ENCODE measurements at places on chromosomes 7 and 10. TPM values are rescaled to one million over a fixed set of nuclear protein-coding genes. Genes with fewer than 3 reads are reported as not detected.

GRCh38 chr10:34732926-34733325 is 82.2 kb downstream of the PARD3 start:
- H3K27ac ChIP-seq: no peak overlapping the region
- H3K36me3 ChIP-seq: no peaks in the 10 kb centered on the region
- H3K4me1 ChIP-seq: peaks cover 6% of the 10 kb centered on the region
- H3K27me3 ChIP-seq: no peaks in the 10 kb centered on the region

GRCh38 chr10:102540023-102540422 is 36.3 kb downstream of the SUFU start:
- peaks cover 2% of the 10 kb centered on the region for H3K36me3 ChIP-seq
- DNase-seq: no peak
- no peaks in the 10 kb centered on the region for H3K27me3 ChIP-seq
- no peaks in the 10 kb centered on the region for H3K4me1 ChIP-seq
- no peak overlapping the region for H3K27ac ChIP-seq
- H3K4me3 ChIP-seq: no peak overlapping the region

The CPA2 gene
- polyA plus RNA-seq: 28.4 TPM

The TMEM236 gene
- 34.3 TPM for polyA plus RNA-seq

The ARHGEF35 gene
- polyA plus RNA-seq: 30.6 TPM

GRCh38 chr7:138538518-138538917 is 78.5 kb downstream of the TRIM24 start:
- H3K36me3 ChIP-seq: peaks cover 50% of the 10 kb centered on the region
- no peak for DNase-seq
- no peaks in the 10 kb centered on the region for H3K4me1 ChIP-seq
- H3K4me3 ChIP-seq: no peak overlapping the region
- H3K27ac ChIP-seq: no peak overlapping the region
- H3K27me3 ChIP-seq: no peaks in the 10 kb centered on the region

The SPAM1 gene
- polyA plus RNA-seq: 1.0 TPM

- H3K36me3 ChIP-seq: peaks cover 3% of the 10 kb centered on the region
- no peak overlapping the region for H3K4me3 ChIP-seq
- no peaks in the 10 kb centered on the region for H3K4me1 ChIP-seq
- no peaks in the 10 kb centered on the region for H3K27me3 ChIP-seq
Observed at GRCh38 chr7:107319724-107320228, 150.1 kb upstream of the GPR22 start.

- no peak for DNase-seq
- no peaks in the 10 kb centered on the region for H3K36me3 ChIP-seq
- no peaks in the 10 kb centered on the region for H3K27me3 ChIP-seq
- H3K4me3 ChIP-seq: no peak overlapping the region
- no peaks in the 10 kb centered on the region for H3K4me1 ChIP-seq
Observed at GRCh38 chr7:79282070-79282694, 171.3 kb downstream of the MAGI2 start.

DNA sequence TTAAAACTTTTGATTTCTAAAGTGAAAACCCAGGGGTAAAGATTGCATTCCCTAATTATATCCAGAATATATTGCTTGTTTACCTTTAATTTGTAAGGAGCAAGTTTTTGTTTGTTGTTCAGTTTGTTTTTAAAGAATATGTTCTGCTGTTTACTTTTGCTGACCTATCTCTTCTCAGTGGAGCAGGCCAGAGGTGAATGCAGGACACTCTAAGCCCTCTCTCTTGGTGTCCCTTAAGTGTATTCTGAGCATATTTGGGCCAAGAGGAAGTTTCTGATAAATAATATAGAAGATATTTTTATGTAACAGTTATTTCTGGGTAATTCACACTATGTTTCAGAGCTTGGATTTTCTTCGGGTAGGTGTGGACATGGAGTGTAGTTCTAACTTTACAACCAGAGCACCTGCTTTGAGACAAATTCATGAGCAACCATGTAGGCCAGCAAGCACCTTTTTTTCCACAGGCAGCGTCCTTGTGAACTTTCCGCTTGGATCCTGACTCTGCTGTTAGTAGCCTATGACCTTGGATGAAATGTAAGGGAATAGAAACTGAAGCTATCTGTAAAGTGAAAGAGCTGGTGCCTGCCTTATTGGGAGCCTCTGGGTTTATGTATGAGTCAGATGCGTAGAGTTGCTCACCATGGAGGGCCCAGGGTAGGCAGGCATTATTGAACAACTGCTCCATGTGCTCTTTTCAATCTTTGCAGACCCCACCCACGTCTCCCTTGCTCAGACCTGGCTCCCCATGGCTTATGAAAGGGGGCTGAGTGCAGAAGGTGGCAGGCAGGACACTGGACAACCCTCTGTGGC is 16.1 kb downstream of the OGDH start:
- peak; percentile 79 for DNase-seq
- no peaks in the 10 kb centered on the region for H3K27me3 ChIP-seq
- peaks cover 31% of the 10 kb centered on the region for H3K4me1 ChIP-seq
- H3K27ac ChIP-seq: peak overlapping the region; percentile 92
- no peak overlapping the region for H3K4me3 ChIP-seq
- peaks cover 28% of the 10 kb centered on the region for H3K36me3 ChIP-seq

The ZNF467 gene
- polyA plus RNA-seq: 6.0 TPM

DNA sequence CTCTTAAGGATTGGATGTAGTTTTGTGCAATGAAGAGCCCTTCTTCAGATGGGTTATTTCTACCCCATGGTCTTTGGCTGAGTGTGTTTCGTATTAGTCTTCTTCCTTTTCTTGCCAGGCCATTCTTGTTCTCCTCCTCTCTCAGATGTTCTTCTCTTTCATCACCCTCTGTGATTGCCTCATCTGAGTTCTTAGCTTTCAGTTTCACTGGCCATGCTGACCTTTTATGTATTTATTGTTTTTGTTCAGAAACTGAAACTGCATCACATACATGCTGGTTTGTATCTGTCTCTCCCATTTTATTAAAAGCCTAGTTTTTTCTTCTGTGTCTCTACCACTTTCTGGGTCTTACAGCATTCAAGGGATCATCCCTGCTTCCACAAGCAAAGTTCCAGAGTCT is 21.7 kb upstream of the PCGF5 start:
- H3K27me3 ChIP-seq: no peaks in the 10 kb centered on the region
- H3K36me3 ChIP-seq: no peaks in the 10 kb centered on the region
- peak overlapping the region; percentile 91 for H3K27ac ChIP-seq
- peak; percentile 90 for DNase-seq

- H3K36me3 ChIP-seq: no peaks in the 10 kb centered on the region
- H3K4me3 ChIP-seq: no peak overlapping the region
- DNase-seq: no peak
- H3K4me1 ChIP-seq: no peaks in the 10 kb centered on the region
- no peak overlapping the region for H3K27ac ChIP-seq
Observed at GRCh38 chr7:148630078-148630477, 39.5 kb downstream of the C7orf33 start.

DNA sequence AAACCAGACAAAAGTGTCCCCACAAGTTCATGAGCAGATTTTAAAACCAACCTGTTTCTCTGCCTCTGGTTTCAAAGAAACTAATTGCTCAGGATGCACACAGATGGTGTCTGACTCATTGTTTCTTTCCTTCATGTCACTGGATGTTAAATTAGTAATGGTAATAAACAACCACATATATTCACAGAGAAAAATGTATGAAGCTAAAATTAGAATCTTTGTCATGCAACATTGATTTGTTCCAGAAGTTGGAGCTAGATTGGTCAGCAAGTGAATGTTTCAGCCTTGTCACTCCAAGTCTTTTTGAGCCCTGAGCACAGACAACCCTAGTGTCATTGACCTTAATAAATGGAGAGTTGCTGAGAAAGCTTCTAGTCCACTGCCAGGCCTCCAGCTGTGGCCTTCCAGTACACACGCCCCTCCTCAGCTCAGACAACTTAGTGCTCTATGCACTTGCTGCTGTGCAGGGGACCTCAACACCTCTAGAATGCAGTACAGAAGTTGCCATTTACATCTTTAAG is 175.9 kb downstream of the CCDC71L start:
- no peak overlapping the region for H3K4me3 ChIP-seq
- peak overlapping the region; percentile 69 for H3K27ac ChIP-seq
- peaks cover 10% of the 10 kb centered on the region for H3K4me1 ChIP-seq

The LIPM gene
- 0.04 TPM for polyA plus RNA-seq

The CLCN1 gene
- 1.6 TPM for polyA plus RNA-seq

The SPDYE2 gene
- polyA plus RNA-seq: 3.2 TPM

- DNase-seq: no peak
- H3K27me3 ChIP-seq: no peaks in the 10 kb centered on the region
- H3K4me1 ChIP-seq: no peaks in the 10 kb centered on the region
- no peak overlapping the region for H3K4me3 ChIP-seq
Observed at GRCh38 chr10:53122281-53122680, 349.7 kb upstream of the MBL2 start.

GRCh38 chr7:76063525-76063924 is 15.6 kb downstream of the MDH2 start:
- DNase-seq: peak; percentile 10
- no peaks in the 10 kb centered on the region for H3K4me1 ChIP-seq
- H3K36me3 ChIP-seq: peaks cover 90% of the 10 kb centered on the region
- H3K27ac ChIP-seq: no peak overlapping the region
- H3K4me3 ChIP-seq: no peak overlapping the region
- no peaks in the 10 kb centered on the region for H3K27me3 ChIP-seq

The ELMO1 gene
- polyA plus RNA-seq: 9.5 TPM

The GTPBP10 gene
- 22.7 TPM for polyA plus RNA-seq

DNA sequence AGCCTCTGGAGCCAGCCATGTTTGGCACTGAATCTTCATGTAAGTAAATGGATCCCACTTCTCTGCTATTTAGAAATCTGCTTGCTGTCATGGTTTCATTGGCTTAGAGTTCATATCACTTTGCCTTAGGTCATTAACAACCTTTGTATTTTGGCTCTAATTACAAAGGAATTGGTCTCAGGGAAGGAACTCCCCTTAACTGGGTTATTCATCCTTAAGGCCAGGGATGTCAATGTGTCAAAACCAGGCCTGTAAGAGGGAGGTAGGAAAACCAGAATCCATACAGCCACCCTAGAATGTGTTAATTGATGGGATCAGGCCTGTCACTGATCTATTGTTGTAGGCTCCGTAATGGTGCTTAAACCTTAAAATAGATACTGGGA is 67.3 kb downstream of the ST7 start:
- H3K27me3 ChIP-seq: no peaks in the 10 kb centered on the region

The TMEM176B gene
- 291 TPM for polyA plus RNA-seq
